Peyer's patch (tissue), 4 donors: ENCODE measurements at places on chromosomes 11 and 22.

DNA sequence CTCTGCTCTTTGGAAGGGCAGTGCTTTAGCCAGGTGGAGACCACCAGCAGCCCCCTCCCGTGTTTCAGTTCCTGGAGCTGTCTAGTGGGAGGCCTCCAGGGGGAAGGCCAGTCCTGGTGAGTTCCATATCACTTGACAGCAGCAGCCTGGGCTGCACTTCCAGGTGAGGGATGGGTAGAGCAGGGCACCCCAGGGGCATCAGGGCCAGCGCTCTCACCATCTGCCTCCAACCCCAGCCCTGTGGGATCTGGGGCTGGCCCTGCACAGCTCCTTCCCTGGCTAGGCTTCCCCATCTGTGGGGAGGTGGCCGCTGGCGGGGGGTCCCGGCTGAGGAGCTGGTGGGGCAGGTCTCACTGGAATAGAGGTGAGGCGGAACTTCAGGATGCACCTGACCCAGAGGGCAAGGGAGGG, 60.5 kb downstream of the MORC2 start:
- H3K4me3 ChIP-seq = no peak overlapping the region
- H3K36me3 ChIP-seq = no peaks in the 10 kb centered on the region
- no peaks in the 10 kb centered on the region for H3K27me3 ChIP-seq
- no peaks in the 10 kb centered on the region for H3K4me1 ChIP-seq
- no peak for DNase-seq

GRCh38 chr11:86483940-86484794, 109.5 kb downstream of the CCDC81 start:
- H3K27ac ChIP-seq = no peak overlapping the region
- H3K4me3 ChIP-seq = no peak overlapping the region
- H3K4me1 ChIP-seq = no peaks in the 10 kb centered on the region

DNA sequence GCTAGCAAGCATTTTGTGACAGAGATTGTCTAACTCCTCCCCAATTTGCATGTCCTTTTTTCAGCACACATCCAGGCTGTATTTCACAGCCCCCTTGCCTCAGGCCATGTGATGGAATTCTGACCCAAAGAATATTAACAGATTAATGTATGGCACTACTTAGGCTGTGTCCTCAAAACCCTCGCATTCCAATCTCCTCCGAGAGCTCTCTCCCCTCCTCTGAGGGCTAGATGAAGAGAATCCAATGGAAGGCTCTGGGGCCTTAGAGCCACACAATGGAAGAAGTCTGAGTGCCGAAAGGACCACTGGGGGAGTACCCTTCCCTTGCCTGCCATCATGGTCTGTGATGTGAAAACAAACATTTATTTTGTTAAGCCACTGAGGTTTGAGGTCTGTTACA, 13.7 kb upstream of the NNMT start:
- H3K4me1 ChIP-seq = no peaks in the 10 kb centered on the region
- H3K27me3 ChIP-seq = no peaks in the 10 kb centered on the region
- no peaks in the 10 kb centered on the region for H3K36me3 ChIP-seq
- DNase-seq = no peak

- H3K27ac ChIP-seq = no peak overlapping the region
- H3K27me3 ChIP-seq = no peaks in the 10 kb centered on the region
- H3K4me3 ChIP-seq = no peak overlapping the region
- no peaks in the 10 kb centered on the region for H3K4me1 ChIP-seq
Measured at GRCh38 chr11:125777309-125777708, 1.3 kb downstream of the PATE2 start.

GRCh38 chr11:40384991-40385390, 1074.5 kb downstream of the LRRC4C start:
- H3K4me3 ChIP-seq = no peak overlapping the region
- no peaks in the 10 kb centered on the region for H3K4me1 ChIP-seq
- no peaks in the 10 kb centered on the region for H3K36me3 ChIP-seq
- no peak overlapping the region for H3K27ac ChIP-seq
- no peak for DNase-seq

GRCh38 chr22:24400034-24400725, 27.2 kb upstream of the ADORA2A start:
- DNase-seq = no peak
- H3K4me3 ChIP-seq = no peak overlapping the region
- no peak overlapping the region for H3K27ac ChIP-seq

- no peaks in the 10 kb centered on the region for H3K27me3 ChIP-seq
- no peak for DNase-seq
- no peak overlapping the region for H3K4me3 ChIP-seq
- no peaks in the 10 kb centered on the region for H3K4me1 ChIP-seq
- no peaks in the 10 kb centered on the region for H3K36me3 ChIP-seq
Measured at GRCh38 chr11:119875841-119876600, 147.0 kb upstream of the NECTIN1 start.

- no peaks in the 10 kb centered on the region for H3K36me3 ChIP-seq
- no peaks in the 10 kb centered on the region for H3K4me1 ChIP-seq
- H3K4me3 ChIP-seq = peak overlapping the region; percentile 58
- no peaks in the 10 kb centered on the region for H3K27me3 ChIP-seq
Measured at GRCh38 chr11:74592063-74592440, 330 bp upstream of the POLD3 start.

GRCh38 chr11:64504999-64505398, 86.0 kb upstream of the SLC22A12 start:
- no peaks in the 10 kb centered on the region for H3K36me3 ChIP-seq
- H3K27me3 ChIP-seq = no peaks in the 10 kb centered on the region
- H3K27ac ChIP-seq = no peak overlapping the region

GRCh38 chr11:133816146-133816870, 29.0 kb downstream of the SPATA19 start:
- H3K4me3 ChIP-seq = no peak overlapping the region
- no peak for DNase-seq
- no peaks in the 10 kb centered on the region for H3K4me1 ChIP-seq
- H3K27me3 ChIP-seq = no peaks in the 10 kb centered on the region
- no peaks in the 10 kb centered on the region for H3K36me3 ChIP-seq

DNA sequence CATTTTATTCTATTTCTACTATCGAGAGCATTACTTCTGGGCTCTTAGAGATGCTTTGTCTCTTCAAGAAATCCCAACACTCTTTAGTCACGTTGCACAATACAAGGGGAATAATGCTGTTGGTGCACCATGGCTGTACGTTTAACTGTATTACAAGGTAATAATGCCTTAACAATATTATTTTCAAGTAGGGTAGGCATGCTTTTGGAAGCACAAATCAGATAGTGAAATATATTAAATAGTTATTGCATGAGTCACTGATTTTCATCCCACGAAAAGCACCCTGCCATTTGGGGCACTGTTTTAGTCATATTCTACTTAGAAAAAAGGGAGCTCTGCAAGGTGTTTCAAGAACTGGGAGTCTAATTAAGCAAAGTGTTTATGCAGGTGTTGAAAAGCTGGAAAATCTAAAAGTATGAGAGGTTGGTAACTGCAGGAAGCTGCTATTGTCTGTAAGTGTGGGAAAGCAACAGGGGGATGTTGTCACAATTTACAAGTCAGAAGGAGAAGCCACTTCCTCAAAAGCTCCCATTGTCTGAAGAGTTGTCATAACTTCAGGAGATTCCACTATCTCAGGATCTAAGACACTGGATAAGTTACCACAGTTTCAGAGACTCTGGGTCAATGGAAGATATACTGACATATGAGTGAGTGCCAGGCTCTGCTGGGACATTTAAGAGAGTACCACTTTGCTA, 218.2 kb downstream of the JRKL start:
- H3K4me3 ChIP-seq = no peak overlapping the region
- H3K27ac ChIP-seq = no peak overlapping the region
- no peaks in the 10 kb centered on the region for H3K36me3 ChIP-seq
- no peaks in the 10 kb centered on the region for H3K27me3 ChIP-seq

GRCh38 chr22:16824716-16825687, at the start of gene XKR3:
Gene XKR3, minus strand, starts transcription at chr22:16825411. Its CDS starts 17,338 bp downstream, at chr22:16808073.
- H3K27ac ChIP-seq = no peak within 1 kb of the TSS
- no peak within 1 kb of the TSS for H3K4me3 ChIP-seq
- no peaks in the 10 kb centered on the region for H3K36me3 ChIP-seq
- H3K27me3 ChIP-seq = no peaks in the 10 kb centered on the region

GRCh38 chr22:24727218-24727851, 47.2 kb downstream of the PIWIL3 start:
- H3K27me3 ChIP-seq = no peaks in the 10 kb centered on the region
- no peak overlapping the region for H3K27ac ChIP-seq
- DNase-seq = peak; percentile 52
- no peaks in the 10 kb centered on the region for H3K4me1 ChIP-seq
- H3K4me3 ChIP-seq = no peak overlapping the region

- H3K27me3 ChIP-seq = no peaks in the 10 kb centered on the region
- H3K4me1 ChIP-seq = peaks cover 4% of the 10 kb centered on the region
- no peak for DNase-seq
- no peak overlapping the region for H3K27ac ChIP-seq
- H3K4me3 ChIP-seq = no peak overlapping the region
Measured at GRCh38 chr11:76391021-76391420, 9.9 kb downstream of the GVQW3 start.

DNA sequence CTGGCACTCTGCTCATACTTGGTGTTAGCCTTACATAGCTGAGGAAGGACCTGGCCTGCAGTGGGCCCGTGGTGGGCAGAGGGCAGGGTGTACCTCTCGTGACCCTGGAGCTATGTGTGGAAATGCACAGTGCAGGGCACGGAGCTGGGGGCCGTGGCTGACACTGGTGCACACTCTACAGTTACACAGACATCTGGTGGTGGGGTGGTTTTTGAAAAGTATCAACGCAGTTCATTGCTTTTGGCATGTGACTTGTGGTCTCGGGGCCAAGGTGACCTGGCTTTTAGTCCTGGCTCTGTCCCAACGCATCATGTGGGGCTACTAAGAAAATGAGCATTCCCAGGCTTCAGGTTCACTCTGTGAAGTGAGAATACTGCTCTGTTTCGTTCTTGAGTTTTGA, 553.6 kb downstream of the NTM start:
- no peaks in the 10 kb centered on the region for H3K36me3 ChIP-seq
- no peaks in the 10 kb centered on the region for H3K4me1 ChIP-seq
- no peak for DNase-seq

GRCh38 chr11:65110354-65110861, 1.3 kb upstream of the TM7SF2 start:
- DNase-seq = peak; percentile 91
- H3K27me3 ChIP-seq = no peaks in the 10 kb centered on the region
- H3K27ac ChIP-seq = peak overlapping the region; percentile 20

DNA sequence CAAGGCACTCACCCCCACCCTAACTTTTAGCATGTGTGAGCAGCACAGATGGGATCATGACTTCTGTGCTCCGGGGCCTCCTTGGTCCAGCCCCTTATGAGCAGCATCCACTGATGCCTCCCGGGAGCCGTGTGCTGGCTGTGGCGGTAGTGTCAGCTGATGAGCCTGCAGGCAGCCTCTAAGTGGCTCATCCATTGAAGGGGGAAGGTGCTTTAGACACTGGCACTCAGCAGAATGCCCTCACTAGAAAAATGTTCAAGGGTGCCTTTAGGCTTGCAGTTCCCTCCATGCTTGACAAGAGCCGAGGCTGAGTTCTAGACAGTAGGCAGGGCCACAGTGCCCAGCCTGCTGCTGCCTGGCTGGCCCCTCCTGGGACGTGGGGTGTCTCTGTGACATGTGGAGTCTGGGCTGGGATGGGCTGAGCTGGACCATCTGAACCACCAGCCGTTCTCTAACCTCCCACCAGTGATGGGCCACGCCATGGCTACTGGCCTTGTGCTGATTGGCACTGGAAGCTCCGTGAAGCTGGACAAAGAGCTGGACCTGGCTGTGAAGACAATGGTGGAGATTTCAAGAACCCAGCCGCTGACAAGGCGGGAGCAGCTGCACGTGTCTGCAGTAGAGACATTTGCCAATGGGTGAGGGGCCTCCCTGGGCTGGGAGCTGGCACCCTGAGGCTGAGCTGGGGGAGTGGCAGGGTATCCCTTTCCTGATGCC, 5.8 kb downstream of the TTC38 start:
- no peaks in the 10 kb centered on the region for H3K4me1 ChIP-seq
- no peak overlapping the region for H3K4me3 ChIP-seq
- DNase-seq = no peak
- H3K27me3 ChIP-seq = no peaks in the 10 kb centered on the region
- no peak overlapping the region for H3K27ac ChIP-seq

- H3K4me1 ChIP-seq = no peaks in the 10 kb centered on the region
- H3K36me3 ChIP-seq = no peaks in the 10 kb centered on the region
- H3K27me3 ChIP-seq = no peaks in the 10 kb centered on the region
- no peak overlapping the region for H3K4me3 ChIP-seq
Measured at GRCh38 chr11:19519912-19520641, 192.6 kb upstream of the NAV2 start.

DNA sequence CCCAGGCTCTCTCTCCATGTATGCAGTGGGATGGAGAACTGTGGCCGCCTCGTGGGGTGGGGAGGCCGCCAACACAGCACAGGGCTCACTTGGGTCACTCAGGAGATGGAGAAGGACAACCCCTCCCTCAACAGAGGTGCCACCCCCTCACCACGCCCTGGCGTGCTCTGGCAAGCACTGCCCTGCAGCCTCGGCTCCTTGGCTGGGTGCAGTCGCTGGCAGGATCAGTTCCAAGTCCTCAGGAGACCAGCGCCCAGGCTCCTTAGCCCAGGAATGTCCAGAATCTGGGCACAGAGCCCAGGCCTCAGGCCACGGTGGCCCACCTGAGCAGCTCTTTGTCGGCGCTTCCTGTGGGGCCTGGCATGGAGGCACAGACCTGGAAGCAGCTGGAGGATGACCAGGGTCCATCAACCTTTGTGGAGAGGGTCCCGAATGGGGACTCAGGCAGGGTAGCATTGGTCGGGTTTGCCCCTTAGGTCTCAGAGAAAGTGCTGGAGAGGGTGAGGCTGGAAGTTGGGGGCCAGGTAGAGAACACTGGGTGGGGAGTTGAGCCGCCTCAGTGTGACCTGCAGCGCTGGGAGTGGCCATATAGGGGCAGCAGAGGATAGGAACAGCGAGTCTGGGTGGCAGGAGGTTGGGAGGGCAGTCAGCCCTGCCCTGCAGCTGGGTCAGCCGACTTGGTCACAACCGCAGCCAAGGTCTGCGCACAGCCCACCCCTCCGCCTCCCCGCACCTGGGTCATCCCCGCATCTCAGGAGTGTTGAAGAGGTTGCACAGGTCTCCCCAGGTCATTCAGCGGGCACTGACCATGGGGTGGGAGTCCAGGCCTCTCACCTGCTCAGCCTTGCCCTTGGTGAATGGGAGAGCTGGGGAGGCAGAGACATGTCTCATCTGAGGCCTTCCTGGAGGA, 8.2 kb downstream of the SUSD2 start:
- DNase-seq = peak; percentile 74
- no peaks in the 10 kb centered on the region for H3K4me1 ChIP-seq
- H3K36me3 ChIP-seq = no peaks in the 10 kb centered on the region
- no peak overlapping the region for H3K27ac ChIP-seq
- no peak overlapping the region for H3K4me3 ChIP-seq

DNA sequence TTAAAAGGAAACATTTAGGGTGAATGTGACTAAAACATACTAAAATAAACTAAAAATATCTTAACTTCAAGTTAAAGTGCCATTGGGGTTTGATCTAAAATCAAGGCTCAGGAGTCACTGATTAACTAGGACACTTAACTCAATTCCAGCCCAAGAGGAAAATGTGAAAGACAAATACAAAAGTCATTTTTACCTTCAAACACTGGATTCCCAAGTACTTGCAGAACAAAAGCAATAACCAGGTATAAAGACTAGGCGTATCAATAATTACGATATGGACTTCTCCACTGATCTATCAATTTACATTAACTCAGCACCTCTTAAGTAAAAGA, 15.6 kb downstream of the ALKBH8 start:
- DNase-seq = no peak
- no peaks in the 10 kb centered on the region for H3K27me3 ChIP-seq
- H3K4me3 ChIP-seq = no peak overlapping the region
- no peak overlapping the region for H3K27ac ChIP-seq
